Peyer's patch (tissue), 4 donors: ENCODE measurements at places on chromosomes 3 and 15. TPM values are rescaled to one million over a fixed set of nuclear protein-coding genes. Genes with fewer than 3 reads are reported as not detected.

DNA sequence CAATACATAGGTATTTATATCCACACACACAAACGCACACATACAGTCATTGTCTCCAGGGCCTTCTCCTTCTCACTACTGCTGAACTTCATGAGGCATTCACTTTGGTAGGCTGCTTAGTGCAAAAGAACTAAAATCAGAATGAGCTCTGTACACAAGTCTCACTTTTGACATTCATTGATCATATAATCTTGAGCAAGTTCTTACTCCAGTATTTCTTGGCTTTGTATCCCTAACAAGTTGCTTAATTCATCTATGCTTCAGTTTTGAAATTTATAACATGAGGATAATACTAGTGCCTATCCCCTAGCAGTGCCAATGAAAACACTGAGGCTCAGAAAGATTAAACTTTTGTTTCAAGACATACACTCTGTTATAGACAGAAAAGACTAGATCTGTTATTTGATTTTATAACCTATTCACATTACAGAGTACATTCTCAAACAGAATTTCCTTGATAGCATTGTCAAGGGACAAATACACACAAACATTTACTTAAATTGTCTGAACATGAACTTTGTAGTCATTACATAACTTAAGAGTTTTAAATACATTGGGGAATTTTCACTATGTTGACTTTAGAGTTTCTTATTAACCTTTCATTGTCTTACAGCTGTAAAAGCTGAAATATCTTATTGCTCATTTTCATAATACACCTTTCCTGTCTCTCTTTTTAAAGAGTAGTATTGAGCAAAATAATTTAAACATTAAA lies 55.0 kb upstream of the SI start:
- no peaks in the 10 kb centered on the region for H3K27me3 ChIP-seq
- no peaks in the 10 kb centered on the region for H3K36me3 ChIP-seq
- H3K4me3 ChIP-seq: peak overlapping the region; percentile 3
- H3K27ac ChIP-seq: peak overlapping the region; percentile 50

SEMA3B gene
- total RNA-seq: 239 TPM

DNA sequence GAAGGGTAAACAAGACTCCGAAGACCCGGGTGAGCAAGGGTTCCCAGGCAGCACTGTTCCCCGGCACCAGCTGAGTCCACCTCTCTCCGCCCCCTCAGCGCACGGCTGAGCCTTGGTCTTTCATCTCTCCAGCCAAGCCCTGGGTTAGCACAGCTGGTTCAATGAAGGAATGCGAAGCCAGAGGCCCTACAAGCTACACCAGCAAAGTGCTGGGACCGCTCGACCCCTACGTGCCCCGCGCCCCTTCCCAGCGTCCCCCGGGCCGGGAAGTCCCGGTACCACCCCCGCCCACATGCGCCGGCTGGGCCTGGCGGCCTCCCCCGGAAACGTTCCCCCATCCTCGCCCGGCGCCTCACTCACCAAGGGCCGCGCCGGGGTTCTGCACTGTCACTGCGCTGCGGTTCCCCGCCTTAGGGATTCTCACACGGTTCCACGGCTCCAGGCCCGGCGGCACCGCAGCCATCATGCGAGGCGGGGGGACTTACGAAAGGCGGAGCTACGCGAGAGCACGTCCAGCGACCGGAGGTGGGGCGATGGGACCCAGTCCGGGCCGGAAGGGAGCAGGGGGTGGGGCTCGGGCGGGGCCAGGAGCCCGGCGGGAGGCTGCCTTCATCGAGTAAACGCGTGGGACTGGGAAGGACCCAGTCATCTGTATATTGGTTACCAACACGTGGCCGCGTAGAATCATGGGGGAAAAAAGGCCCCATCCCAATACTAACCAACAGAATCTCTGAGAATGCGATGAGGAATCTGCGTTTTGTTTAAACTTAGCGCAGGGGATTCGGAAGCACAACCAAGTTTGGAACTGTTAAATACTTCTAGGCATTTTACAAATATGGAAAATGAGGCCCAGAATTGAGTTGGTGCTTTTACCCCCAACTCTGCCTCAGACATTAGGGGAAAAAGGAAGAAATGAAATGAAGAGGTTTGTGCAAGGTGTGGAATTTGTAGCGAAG lies 28.7 kb downstream of the GTPBP8 start:
- H3K4me3 ChIP-seq: peak overlapping the region; percentile 91
- no peaks in the 10 kb centered on the region for H3K27me3 ChIP-seq
- peak; percentile 84 for DNase-seq
- peak overlapping the region; percentile 89 for H3K27ac ChIP-seq
- no peaks in the 10 kb centered on the region for H3K4me1 ChIP-seq

STAG1 gene
- 34.0 TPM for total RNA-seq

GRCh38 chr15:25989327-25989726 lies 126.2 kb upstream of the ATP10A start:
- H3K27me3 ChIP-seq: no peaks in the 10 kb centered on the region
- H3K4me3 ChIP-seq: no peak overlapping the region
- DNase-seq: no peak
- no peaks in the 10 kb centered on the region for H3K36me3 ChIP-seq
- no peak overlapping the region for H3K27ac ChIP-seq
- no peaks in the 10 kb centered on the region for H3K4me1 ChIP-seq

DNA sequence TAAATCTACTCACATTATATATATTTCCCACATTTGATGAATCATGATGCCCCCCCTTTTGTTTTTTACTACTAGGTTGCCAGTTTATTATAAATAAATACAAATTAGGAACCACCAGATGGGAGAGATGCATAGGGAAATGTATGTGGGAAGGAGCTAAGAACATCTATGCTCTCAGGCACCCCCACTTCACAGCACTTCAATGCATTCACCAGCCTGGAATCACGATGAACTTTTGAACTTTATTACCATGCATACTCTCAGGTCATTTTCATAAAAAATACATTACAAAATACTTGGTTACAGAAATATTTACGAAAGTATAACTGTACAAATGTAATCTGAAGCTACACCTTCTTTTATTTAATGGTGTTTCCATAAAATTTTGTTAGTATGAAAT lies 988.0 kb upstream of the EPHA6 start:
- no peaks in the 10 kb centered on the region for H3K4me1 ChIP-seq
- H3K27me3 ChIP-seq: no peaks in the 10 kb centered on the region
- no peak overlapping the region for H3K27ac ChIP-seq

DNA sequence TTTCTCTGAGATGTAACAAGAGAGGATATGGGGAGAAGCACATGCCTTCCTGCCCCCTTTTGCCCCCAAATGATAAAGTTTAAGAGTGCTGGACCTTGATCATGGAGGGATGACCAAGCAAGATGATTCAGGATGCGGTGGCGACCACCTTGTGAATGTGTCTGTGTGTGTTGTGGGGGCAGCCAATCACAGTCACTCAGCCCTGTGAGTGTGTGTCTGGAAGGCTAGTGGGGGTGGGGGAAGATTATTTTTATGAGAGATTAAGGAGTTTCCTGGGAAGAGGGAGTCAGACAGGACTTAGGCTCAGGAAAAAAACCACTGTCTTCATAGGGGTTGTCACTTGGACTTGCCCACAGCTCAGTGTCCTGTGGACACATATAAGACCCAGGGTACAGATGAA lies 57.8 kb upstream of the KY start:
- H3K27me3 ChIP-seq: no peaks in the 10 kb centered on the region
- no peak overlapping the region for H3K4me3 ChIP-seq
- no peak overlapping the region for H3K27ac ChIP-seq
- H3K4me1 ChIP-seq: no peaks in the 10 kb centered on the region
- no peaks in the 10 kb centered on the region for H3K36me3 ChIP-seq

DNA sequence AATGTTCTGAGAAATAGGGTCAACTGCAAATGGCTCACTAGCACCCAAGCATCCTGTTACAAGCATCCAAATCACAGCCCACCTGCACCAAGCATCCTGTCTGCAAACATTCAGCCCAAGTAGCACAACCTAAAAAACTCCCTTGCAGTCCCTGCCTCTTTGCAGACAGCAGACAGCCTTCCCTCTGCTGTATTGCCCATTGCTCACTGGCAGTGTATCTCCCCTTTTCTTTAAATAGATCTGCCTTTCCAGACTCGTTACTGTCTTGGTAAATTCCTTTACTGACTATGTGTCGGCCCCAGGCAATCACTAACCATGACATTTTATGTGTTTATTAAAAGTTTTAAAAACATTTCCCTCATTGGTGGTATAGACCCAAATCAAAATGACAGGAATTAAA lies 155.4 kb downstream of the ADAMTSL3 start:
- H3K4me3 ChIP-seq: no peak overlapping the region
- no peaks in the 10 kb centered on the region for H3K36me3 ChIP-seq
- H3K27me3 ChIP-seq: no peaks in the 10 kb centered on the region
- H3K27ac ChIP-seq: no peak overlapping the region
- H3K4me1 ChIP-seq: no peaks in the 10 kb centered on the region
